ENCODE measurements at places on chromosomes 3 and 15.

GRCh38 chr15:62894322-62895085, 148.0 kb upstream of the TPM1 start:
- no peak for DNase-seq

DNA sequence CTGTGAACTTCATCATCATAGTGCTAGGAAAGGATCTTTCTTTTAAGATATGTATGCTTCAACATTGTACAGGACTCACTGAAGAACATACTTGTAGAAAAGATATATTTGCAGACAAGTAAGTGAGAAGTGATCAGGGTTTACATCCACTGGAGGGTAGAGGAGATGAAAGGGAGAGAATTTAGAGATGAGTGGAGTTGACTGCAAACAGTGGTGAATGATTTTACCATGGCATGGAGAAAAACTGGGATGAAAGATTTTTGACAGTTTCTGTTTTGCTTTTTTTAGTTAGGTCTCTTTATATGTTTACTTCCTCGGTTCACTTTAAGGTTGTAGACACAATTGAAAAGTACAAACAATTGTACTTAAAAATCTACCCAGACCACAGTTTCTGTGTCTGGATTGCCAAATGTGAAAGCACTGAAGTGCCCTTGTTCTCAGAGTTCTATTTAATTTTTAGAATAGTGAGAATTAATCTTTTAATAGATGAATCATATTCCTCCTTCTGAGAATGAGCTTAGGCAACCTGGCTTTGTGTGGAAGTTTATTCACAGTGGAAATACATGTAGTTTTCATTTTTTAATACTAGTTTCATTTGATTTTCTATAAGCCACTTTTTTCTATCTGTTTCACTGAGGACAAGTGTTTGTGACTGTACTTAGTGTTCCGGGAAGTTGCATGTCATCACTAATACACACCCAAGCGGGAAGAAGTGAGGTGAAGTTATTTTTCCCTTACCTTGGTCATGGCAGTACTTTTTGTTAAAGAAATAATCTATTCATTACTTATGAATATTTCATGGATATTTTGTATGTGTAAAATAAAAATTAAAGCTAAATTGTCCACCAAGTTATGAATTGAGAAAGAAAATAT, 1.8 kb upstream of the GPR171 start:
- DNase-seq: no peak

DNA sequence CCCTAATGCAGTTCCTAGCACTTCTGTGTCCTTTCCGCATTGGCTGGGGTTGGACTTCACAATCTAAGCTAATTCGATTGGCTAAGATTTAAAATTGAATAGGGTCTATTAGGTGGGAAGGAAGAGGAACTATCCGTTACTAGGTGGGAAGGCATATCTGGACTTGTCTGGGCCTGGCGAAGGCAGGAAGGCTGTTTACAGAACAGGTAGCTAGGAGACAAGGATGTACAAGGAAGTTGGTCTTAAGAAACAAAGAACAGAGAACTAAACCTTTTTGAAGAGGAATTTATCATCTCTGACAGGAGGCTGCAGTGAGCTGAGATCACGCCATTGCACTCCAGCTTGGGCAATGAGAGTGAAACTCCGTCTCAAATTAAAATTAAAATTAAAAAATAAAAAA, 17.3 kb upstream of the ATG7 start:
- no peak for DNase-seq

DNA sequence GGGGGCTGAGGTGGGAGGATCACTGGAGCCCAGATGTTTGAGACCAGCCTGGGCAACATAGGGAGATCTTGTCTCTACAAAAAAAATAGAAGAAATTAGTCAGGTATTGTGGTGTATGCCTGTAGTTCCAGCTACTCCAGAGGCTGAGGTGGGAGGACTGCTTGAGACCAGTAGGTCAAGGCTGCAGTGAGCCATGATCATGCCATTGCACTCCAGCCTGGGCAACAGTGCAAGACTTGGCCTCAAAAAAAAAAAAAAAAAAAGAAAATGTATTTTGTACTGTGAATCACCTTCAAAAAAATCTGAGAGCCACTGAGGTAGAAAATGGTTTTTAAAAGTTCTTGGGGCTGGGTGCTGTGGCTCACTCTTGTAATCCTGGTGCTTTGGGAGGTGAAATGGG, 4.6 kb downstream of the SNX4 start:
- DNase-seq: no peak

DNA sequence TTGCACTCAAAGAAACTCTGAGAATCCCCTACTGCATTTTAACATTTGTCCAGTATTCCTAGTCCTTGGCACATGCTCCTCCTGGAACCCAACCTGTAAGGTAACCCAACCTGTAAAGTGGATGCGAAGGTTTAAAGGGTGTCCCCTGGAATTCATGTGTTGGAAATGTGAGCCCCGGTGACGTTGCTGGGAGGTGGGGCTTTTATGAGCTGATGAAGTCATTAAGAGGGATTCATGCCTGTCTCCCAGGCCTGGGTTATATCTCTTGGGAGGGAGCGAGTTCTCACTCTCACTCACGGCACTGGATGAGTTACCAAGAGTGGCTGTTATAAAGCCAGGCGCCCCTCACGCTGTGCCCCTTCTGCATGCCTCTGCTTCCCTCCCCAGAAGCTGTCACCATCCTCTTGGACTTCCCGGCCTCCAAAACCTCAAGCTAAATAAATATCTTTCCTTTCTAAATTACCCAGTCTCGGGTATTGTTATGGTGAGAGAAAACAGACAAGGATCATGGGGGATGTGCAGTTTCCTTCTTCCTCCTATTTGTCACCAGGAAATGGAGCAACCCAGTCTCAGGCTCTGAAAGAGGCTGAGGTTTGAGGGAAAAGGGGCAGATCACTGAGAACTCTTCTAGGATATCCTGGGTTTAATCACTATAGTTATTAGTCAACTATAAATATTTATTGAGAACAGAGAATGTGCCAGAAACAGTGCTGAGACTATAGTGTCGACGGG, 7.6 kb downstream of the XXYLT1 start:
- no peak for DNase-seq

- DNase-seq: no peak
Observed at GRCh38 chr3:184110316-184110725, 13.5 kb downstream of the HTR3E start.

GRCh38 chr15:47620960-47621681, 96.2 kb upstream of the SEMA6D start:
- no peak for DNase-seq

DNA sequence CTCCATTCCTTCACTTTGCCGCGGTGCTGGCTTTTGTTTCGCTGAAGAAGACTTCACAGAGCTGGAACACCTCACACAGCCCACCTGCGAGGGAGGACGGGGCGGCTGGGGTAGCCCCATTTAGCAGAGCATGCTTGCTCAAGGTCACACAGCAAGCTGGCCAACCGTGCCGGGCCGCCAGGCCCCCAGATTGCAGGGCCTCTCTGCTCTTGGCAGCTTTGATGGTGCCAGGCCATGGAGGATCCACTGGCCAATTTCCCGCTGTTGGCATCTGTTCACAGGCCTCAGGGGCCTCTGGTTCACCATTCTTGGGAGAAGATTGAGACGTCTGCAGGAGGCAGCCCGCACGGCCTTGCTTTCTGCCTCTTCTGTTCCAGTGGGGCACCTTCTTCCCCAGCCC, 77.9 kb upstream of the LINGO1 start:
- no peak for DNase-seq

GRCh38 chr3:128623762-128624176, 26.8 kb downstream of the RPN1 start:
- DNase-seq: no peak

GRCh38 chr3:57556459-57557084, 498 bp downstream of the PDE12 start:
- peak; percentile 70 for DNase-seq

- DNase-seq: no peak
Observed at GRCh38 chr3:30344288-30344687, 262.1 kb upstream of the TGFBR2 start.

- DNase-seq: peak; percentile 19
Observed at GRCh38 chr15:74844319-74845207, 1.6 kb upstream of the ULK3 start.

DNA sequence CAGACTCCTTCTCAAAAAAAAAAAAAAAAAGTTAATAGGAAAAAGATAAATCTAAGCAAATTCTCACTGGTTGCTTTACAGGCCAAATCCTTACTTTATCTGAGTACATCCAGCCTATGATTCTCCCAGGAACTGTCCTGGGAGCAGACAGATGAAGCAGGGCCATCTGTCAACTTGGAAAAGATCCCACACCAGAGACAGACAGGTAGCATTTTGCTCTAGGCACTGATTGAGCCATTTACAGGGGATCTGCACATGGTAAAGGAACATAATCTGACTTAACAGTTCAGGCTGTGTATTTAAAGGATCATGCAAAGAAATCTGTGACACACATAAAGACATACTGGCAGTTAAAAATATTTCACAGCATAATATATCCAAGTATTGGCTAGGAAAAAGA, 1006.5 kb downstream of the TBL1XR1 start:
- no peak for DNase-seq

DNA sequence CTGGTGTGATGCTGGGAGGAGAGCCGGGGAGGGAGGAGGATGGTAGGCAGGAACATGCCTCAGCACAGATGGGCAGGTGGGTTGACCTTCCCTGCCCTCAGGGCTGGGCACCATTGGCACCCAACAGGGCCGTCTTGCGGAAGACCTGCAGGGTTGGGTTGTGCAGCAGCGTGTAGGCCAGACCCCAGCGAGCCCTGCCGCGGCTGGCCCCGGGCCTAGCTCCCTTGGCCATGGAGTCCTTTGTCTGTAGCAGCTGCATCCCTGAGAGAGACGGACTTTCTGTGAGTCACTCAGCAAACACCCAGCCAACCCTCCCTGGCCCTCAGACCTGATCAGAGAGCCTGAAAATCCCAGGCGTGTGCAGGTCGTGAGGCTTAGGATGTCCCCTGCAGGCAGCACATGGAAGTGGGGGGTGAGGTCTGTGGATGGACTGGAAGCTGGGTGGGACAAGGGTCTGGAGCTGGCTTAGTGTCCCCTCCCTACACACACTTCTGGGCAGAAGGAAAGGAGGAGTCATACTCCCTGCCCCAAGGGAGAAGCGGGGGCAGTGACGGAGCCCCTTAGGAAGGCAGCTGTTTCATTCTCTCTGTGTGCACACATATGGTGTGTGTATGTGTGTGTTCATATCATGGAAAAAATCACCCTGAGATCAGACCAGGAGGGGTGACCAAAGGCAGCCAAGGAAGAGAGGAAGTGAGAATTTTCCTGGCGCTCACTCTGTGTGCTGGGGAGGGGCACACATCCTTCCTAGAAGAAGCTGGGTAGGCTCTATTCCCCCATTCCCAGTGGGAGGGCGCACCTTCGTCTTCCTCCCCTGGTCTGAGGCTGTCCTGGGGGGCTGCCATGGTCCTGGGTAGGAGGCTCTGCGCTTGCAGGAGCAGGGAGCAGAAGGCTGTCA, 6.7 kb downstream of the ISLR start:
- DNase-seq: no peak

GRCh38 chr3:62011666-62012065, 361.7 kb downstream of the FEZF2 start:
- DNase-seq: no peak

DNA sequence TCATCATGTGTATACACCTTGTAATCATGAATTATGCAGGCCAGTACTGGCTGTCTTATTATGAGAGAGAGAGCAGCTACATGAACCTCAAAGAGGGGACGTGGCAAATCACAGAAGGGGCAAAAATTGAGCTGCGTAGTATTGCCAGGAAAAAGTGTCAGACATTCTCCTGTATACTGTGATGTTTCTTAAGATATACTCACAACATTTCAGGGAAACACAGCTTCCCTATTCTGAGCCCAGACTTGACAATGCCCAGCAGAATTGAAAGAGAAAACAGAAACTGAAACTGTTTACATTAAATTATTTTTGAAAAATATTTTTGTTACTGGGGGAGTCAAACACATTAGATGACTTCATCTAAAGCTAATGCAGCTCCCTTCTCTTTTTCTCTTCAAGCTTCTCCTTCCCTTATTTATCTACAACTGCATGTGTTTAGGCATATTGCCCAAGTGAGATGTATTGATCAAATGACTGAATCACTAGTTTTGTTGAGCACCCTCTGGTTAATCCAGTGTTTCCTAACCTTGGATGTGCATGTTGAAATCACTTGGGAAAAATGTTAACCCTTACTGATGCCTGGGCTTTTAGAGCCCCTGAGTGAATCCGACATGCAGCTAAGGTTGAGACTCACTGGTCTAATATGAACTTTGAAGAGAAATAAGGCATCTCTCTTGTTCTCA, 39.5 kb downstream of the CADPS start:
- no peak for DNase-seq

GRCh38 chr3:123755085-123755484, 129.0 kb downstream of the MYLK start:
- DNase-seq: no peak

GRCh38 chr3:13332158-13332557, 88.0 kb downstream of the NUP210 start:
- no peak for DNase-seq

GRCh38 chr3:191393146-191393545, 62.8 kb upstream of the UTS2B start:
- no peak for DNase-seq

DNA sequence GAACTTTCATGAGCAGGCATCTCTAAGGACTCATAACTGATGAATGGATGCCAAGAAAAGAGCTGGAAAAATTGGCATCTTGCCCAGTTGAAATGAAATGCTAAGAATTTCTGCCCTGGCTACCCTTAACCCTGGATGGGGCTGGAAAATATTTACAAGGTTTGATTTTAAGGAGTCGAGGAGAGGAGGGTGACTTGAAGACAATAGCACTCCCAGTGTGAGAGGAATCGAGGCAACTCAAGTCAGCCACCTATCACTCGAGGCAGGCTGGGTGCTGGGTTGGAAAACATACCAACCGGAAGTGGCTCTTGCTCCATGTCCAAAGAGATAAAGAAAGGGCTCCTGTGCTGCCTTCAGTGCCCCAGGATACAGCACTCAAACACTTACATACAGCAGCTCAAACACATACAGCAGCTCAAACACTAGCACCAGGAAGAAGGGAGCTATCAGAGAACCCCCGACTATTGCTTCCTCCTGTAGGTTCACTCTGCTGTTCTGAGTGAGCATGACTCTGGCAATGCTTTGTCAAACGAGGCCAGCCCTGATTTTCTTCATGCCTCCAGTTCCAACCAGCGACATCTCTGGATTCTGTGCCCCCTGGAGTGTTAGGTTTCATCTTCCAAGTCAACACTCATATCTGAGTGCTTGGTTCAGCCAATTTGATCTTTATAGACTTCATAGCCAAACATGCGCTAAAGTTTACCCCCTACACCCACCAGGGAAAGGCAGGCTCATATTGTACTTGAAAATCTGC, 4.9 kb downstream of the PRICKLE2 start:
- no peak for DNase-seq

DNA sequence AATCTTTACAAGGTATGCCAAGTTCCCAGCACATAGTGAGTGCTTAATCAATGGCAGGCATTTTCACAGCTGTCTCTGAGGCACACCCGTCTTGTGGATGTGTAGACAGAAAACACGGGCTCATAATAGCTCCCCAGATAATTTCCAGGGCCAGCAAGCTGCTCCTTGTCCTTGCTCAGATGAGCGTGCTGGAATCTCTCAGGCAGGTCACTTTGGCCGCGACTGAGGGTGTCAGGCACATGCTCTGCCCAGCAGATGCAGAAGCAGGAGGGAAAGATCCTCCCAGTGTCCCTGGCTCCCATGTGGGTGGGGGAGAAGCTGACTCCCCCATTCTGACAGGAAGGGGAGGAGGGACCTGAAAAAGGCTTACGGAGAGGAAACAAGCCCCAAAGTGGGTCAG, 35.6 kb upstream of the SLC6A1 start:
- no peak for DNase-seq

Data from CD4-positive, alpha-beta T cell (primary cell).